K562 (cell line): ENCODE measurements at places on chromosomes 12 and 14.

GRCh38 chr14:103697603-103698379, 17.5 kb downstream of the XRCC3 start:
- H3K36me3 ChIP-seq: peaks cover 83% of the 10 kb centered on the region; the same call in 2 of the 3 replicates
- H3K27ac ChIP-seq: no peak overlapping the region
- H3K27me3 ChIP-seq: no peaks in the 10 kb centered on the region
- no peak overlapping the region for H3K4me3 ChIP-seq
- H3K4me1 ChIP-seq: no peaks in the 10 kb centered on the region

DNA sequence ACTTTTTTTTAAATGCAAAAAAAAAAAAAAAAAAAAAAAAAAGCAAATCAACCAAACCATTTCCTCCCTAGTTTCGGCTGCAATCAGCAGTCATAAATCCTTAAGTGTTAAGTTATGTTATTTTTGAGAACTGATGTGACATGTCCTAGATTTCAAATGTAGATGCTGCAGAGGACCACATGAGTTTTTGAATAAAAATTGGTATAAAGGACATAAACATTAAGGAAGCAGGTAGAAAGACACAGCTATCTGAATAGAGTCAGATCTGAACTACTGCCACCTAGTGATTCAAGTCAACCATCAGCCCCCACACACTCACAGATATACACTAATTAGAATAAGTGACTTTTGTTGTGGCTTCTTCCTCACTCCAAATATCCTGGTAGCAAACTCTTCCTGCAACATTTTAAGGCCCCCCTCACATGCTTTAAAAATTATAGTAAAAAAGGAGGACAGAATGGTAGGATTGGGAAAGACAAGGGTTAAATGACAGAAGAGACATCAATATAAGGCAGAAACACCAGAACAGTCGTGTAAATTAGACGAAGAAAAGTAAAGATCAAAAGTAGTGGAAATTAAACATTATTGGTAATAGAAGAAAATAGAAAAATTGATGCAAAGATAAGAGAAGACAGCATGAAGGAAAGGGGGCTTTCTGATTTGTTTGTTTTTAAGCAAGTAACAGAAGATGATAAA, 394.5 kb upstream of the ATP2B1 start:
- no peak overlapping the region for H3K27ac ChIP-seq
- no peaks in the 10 kb centered on the region for H3K27me3 ChIP-seq
- H3K4me1 ChIP-seq: no peaks in the 10 kb centered on the region
- no peak for DNase-seq

GRCh38 chr12:57522887-57523705, 472 bp downstream of the MBD6 start:
- H3K27me3 ChIP-seq: no peaks in the 10 kb centered on the region
- peak overlapping the region; percentile 77 for H3K4me3 ChIP-seq
- peaks cover 60% of the 10 kb centered on the region for H3K36me3 ChIP-seq
- H3K27ac ChIP-seq: peak overlapping the region; percentile 96
- H3K4me1 ChIP-seq: peaks cover 34% of the 10 kb centered on the region

DNA sequence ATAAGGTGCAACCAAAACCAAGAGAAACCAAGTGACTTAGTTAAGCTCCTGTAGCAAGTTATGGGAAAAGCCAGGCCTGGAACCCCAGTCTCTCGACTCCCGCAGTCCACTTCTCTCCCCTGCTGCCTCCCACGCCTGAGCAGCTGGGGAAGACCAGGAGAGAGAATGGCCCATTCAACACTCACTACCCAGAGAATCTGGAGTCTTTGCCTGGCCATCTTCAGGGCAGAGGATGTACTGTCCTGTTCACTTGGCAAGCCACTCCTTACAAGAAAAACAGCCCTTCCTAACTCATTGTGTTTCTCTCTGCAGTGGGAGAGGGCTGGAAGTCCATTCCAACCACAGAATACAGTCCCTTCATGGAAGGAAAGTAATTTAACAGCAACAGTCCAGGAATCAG, 1.8 kb downstream of the PITPNM2 start:
- peaks cover 30% of the 10 kb centered on the region; the same call in 2 of the 3 replicates for H3K4me1 ChIP-seq
- DNase-seq: no peak
- 0 out of 3 replicates have a peak, but pooled peaks cover 5% of the 10 kb centered on the region for H3K36me3 ChIP-seq
- H3K27me3 ChIP-seq: no peaks in the 10 kb centered on the region
- H3K27ac ChIP-seq: no peak overlapping the region
- H3K4me3 ChIP-seq: no peak overlapping the region

DNA sequence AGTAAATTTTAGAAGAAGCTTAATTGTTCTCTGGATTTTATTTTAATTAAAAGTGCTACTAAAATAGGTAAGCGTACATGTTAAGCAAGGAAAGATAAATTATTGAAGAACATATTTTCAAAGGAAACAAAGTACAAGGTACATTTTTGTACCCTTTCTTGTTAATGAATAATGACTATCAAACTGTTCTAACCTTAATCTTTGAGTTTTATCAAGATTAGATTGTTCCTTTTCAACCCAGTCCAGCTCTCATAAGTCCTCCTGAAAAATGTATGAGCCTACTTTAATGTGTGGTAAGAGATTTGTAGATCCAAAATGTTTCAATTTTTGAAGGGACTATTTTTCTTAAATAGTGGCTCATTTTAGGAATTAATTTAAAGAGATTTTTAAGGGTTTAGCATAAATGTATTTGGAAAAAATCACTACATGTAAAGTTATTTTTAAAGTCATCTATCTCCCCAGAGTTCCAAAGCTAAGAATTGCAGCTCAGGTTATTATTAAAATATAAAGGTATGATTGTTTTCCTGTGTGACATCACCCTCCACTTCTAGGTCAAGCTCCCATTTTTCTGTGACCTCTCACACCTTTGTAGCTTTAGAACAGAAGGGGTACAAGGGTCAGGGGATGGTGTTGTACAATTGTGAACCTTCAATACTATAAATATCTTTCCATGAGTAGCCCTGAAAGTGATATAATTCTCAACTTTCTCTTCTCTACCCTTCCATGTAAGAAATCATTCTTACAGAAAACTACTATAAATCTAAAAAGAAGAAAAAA, 1.2 kb upstream of the PIK3C2G start:
- no peak for DNase-seq
- H3K27me3 ChIP-seq: no peaks in the 10 kb centered on the region
- no peaks in the 10 kb centered on the region for H3K4me1 ChIP-seq
- no peaks in the 10 kb centered on the region for H3K36me3 ChIP-seq

GRCh38 chr12:67748743-67749040, 100.1 kb downstream of the DYRK2 start:
- no peak overlapping the region for H3K4me3 ChIP-seq
- no peak for DNase-seq
- H3K4me1 ChIP-seq: no peaks in the 10 kb centered on the region
- peaks cover 6% of the 10 kb centered on the region; the same call in 1 of the 2 replicates for H3K27me3 ChIP-seq
- no peaks in the 10 kb centered on the region for H3K36me3 ChIP-seq

DNA sequence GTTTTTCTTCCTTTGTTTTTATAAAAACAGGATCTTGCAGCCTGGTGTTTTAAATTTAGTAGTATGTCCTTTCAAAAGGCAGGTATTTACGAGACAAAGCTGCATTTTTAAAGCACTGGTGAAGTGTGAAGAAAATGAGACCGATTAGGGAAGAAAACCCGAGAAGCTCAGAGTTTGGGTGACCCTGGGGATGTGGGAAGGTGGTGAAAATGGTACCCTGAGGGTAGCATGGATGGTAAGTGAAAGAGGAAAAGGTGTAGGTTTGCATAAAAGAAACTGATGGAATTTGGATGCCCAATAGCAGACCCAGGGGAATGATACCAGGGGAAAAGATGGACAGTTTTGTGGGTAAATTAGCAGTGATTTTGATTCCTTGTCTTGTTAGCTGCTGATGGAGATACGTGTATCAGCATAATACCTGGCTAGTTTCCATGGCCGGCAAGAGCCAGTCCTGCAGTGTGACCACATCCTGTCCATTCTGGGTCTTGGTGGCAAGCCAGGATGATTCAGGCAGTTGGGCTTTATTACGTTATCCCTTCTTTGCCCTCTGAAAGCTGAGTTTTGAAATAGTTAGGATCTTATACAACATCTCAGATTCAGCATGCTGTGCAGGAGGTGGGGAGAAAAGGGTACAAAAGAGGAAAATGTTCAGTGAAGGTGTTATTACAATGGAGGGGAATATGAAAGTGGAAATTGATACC, 8.9 kb downstream of the BICD1 start:
- no peak overlapping the region for H3K4me3 ChIP-seq
- DNase-seq: no peak
- no peaks in the 10 kb centered on the region for H3K27me3 ChIP-seq
- no peaks in the 10 kb centered on the region for H3K36me3 ChIP-seq

- H3K4me1 ChIP-seq: no peaks in the 10 kb centered on the region
- H3K36me3 ChIP-seq: no peaks in the 10 kb centered on the region
- H3K27ac ChIP-seq: no peak overlapping the region
- DNase-seq: no peak
- no peak overlapping the region for H3K4me3 ChIP-seq
Measured at GRCh38 chr14:68513838-68514607, 278.8 kb downstream of the ZFP36L1 start.

DNA sequence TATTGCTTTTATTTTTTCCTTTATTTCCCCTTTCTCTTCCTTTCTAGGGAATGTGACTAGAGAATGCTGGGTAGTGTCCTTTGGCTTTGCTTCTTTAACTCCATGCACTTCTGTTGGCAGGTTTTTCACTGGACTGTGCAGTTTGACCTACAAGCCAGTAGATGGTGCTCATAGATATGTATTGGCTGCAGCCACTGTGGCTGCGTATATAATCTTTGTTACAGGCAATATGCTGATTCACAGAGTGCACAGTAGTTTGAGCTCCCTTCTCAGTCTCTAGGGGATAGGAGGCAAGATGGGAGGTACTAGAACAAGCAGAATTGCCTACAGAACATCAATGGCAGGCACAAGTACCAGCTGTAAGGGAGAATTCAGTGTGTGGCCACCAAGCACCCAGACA, 503.5 kb downstream of the LRFN5 start:
- H3K27me3 ChIP-seq: no peaks in the 10 kb centered on the region
- DNase-seq: no peak
- H3K27ac ChIP-seq: no peak overlapping the region
- H3K4me3 ChIP-seq: no peak overlapping the region
- no peaks in the 10 kb centered on the region for H3K36me3 ChIP-seq

GRCh38 chr14:69750495-69750894, 16.4 kb upstream of the SRSF5 start:
- no peaks in the 10 kb centered on the region for H3K27me3 ChIP-seq
- H3K36me3 ChIP-seq: no peaks in the 10 kb centered on the region
- H3K4me3 ChIP-seq: no peak overlapping the region
- no peak for DNase-seq
- H3K27ac ChIP-seq: no peak overlapping the region

- no peaks in the 10 kb centered on the region for H3K4me1 ChIP-seq
- H3K27me3 ChIP-seq: no peaks in the 10 kb centered on the region
- peak; percentile 20 for DNase-seq
- H3K36me3 ChIP-seq: no peaks in the 10 kb centered on the region
Measured at GRCh38 chr14:44846232-44846824, 115.4 kb downstream of the KLHL28 start.

DNA sequence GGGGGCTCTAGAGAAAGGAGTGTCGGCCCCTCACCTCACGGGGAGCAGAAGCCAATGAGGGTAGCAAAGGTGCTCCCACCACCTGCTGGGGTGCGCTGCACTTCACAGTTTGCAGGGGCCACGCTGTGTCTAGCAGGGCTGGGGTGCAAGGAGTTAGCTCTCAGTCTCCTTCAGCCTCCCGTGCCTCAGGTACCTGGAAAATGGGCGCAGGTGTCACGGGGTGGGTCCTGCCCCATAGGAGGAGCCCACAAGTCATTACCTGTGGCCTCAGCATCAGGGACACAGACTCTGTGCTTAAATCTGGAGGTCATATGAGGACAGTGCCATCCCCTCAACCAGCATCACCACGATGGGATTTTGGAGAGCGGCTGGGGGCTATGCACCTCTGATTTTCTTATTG, 326.7 kb downstream of the ADGRD1 start:
- H3K4me3 ChIP-seq: no peak overlapping the region
- no peak overlapping the region for H3K27ac ChIP-seq
- DNase-seq: no peak
- no peaks in the 10 kb centered on the region for H3K36me3 ChIP-seq

DNA sequence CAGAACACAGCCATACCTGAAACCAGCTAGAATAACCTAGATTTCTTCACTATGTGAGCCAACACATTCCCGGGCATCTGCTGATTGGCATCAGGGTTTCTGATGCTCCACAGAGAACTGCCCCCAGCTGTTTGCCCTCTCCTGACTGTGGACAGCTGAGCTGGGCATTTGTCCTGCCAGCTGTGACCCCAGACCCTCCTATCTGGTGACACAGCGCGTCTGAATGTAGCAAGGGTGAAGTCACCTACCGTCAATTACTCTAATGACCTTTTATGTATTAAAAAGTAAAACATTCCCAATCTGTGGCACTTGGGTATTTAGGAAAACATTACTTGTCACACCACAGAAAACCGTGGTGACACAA, 29.7 kb upstream of the SFSWAP start:
- no peak overlapping the region for H3K27ac ChIP-seq
- DNase-seq: no peak
- no peak overlapping the region for H3K4me3 ChIP-seq
- H3K36me3 ChIP-seq: no peaks in the 10 kb centered on the region
- H3K4me1 ChIP-seq: peaks cover 7% of the 10 kb centered on the region; the same call in 2 of the 3 replicates
- H3K27me3 ChIP-seq: peaks cover 6% of the 10 kb centered on the region

- H3K4me1 ChIP-seq: no peaks in the 10 kb centered on the region
- H3K27me3 ChIP-seq: no peaks in the 10 kb centered on the region
- no peak overlapping the region for H3K27ac ChIP-seq
- no peak for DNase-seq
- no peaks in the 10 kb centered on the region for H3K36me3 ChIP-seq
Measured at GRCh38 chr14:77990337-77990736, 179.8 kb upstream of the NRXN3 start.

DNA sequence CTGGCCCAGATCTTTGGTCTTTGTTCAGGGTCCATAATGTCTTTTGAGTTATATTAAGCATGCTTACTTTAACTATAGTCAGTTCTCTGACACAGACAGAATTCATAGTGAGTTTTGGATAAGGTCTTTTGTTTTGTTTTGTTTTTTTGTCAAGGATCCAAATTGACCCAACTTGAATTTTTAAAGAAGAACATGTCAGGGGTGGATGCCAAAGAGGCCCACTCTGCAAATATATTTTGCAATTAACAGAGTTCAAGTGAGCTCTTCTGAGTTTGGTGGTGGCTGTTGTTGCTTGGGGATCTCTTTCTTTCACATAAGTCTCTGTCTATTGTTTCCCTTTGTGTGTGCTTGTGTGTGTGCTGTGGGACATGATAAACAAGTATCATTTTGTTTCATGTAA, 34.4 kb upstream of the PMCH start:
- H3K4me3 ChIP-seq: no peak overlapping the region
- H3K4me1 ChIP-seq: no peaks in the 10 kb centered on the region
- H3K27me3 ChIP-seq: no peaks in the 10 kb centered on the region
- no peak overlapping the region for H3K27ac ChIP-seq

GRCh38 chr12:1947081-1947480, 28.6 kb upstream of the CACNA2D4 start:
- H3K27ac ChIP-seq: no peak overlapping the region
- peaks cover 3% of the 10 kb centered on the region for H3K4me1 ChIP-seq

GRCh38 chr14:37363661-37364060, 165.9 kb downstream of the MIPOL1 start:
- H3K4me3 ChIP-seq: no peak overlapping the region
- H3K27me3 ChIP-seq: no peaks in the 10 kb centered on the region
- no peaks in the 10 kb centered on the region for H3K36me3 ChIP-seq
- DNase-seq: no peak
- H3K27ac ChIP-seq: no peak overlapping the region
- no peaks in the 10 kb centered on the region for H3K4me1 ChIP-seq
